CD4-positive, alpha-beta memory T cell (primary cell): ENCODE measurements at places on chromosomes 12 and 14. TPM values are rescaled to one million over a fixed set of nuclear protein-coding genes. Genes with fewer than 3 reads are reported as not detected.

- DNase-seq = no peak
- no peaks in the 10 kb centered on the region for H3K27me3 ChIP-seq
- no peaks in the 10 kb centered on the region for H3K36me3 ChIP-seq
- H3K27ac ChIP-seq = no peak overlapping the region
- H3K4me1 ChIP-seq = no peaks in the 10 kb centered on the region
- no peak overlapping the region for H3K4me3 ChIP-seq
Observed at GRCh38 chr12:78062786-78063185, 232.1 kb downstream of the NAV3 start.

DNA sequence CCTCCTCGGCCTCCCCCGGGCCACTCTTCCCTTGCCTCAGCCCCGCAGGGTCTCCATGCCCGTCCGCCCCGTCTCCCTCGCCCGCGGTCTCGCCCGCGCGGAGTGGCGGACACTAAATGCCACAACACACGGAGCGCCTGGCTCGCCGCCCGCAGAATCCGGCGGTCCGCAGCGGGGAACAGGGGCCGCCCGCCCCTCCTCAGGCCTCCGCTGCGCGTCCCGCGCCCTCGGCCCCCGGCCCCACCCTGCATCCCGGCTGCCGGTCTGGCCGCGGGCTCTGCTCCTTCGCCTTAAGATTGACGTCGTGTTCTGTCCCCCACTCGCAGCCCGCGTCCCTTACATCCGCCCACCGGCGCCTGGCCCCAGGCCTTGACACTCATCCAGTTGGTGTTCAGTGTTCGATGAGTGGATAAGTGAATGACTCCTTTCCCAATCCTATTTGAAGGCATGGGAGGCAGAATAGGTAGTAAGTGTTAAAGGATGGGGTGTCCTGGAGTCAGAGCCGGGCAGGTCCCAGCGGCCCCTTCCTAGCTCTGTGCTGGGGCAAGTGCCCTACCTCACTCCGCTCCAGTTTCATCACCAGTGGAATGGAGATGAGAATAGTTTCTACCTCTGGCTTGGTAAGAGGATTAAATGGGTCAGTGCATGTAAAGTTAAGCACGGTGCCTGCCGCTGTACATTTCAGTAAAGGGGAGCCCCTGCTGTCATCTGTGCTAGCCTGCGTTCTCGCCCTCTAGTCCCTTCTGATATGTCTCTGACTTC lies 622 bp downstream of the TECPR2 start:
- peak overlapping the region; percentile 87 for H3K27ac ChIP-seq
- peak overlapping the region; percentile 64 for H3K4me3 ChIP-seq
- H3K27me3 ChIP-seq = no peaks in the 10 kb centered on the region
- no peak for DNase-seq
- no peaks in the 10 kb centered on the region for H3K36me3 ChIP-seq
- H3K4me1 ChIP-seq = peaks cover 33% of the 10 kb centered on the region

DNA sequence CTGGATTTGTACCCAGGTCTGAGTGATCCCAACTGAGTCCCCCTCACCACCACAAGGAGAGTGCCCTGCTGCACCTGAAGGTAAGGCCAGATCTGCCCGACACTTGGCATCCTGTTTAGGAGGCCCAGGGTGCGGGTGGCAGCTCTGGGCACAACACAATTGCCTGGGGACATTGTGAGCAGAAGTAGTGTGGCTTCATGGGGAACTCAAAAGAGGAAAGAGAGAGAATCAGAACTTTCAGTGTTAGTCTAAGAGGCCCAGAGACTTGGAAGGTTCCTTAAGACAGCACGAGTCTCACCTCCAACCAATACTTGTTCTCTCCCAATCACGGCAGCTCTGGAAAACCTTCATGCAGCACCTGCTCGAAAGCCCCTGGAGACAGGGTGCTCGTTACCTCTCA lies 6.6 kb upstream of the SLC8B1 start:
- H3K27ac ChIP-seq = no peak overlapping the region
- DNase-seq = no peak
- no peaks in the 10 kb centered on the region for H3K27me3 ChIP-seq

Gene CCDC197
- total RNA-seq = not detected

DNA sequence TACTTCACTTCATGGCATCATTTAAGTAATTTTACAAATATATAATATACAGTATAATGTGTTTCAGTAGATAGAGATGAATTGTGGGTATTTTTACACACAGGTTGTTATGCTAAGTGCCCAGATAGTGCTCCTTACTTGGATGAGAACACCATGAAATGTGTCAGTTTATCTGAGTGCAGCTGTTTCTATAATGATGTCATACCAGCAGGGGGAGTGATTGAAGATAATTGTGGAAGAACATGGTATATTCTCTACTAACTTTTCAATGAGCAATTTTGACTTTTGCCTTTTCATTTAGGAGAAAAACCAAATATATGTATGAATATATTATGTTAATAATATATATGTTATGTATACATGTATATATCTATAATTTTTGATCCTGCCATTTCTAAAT lies 221.6 kb downstream of the LRRK2 start:
- H3K27me3 ChIP-seq = no peaks in the 10 kb centered on the region
- H3K27ac ChIP-seq = no peak overlapping the region
- H3K4me3 ChIP-seq = no peak overlapping the region
- no peak for DNase-seq
- no peaks in the 10 kb centered on the region for H3K4me1 ChIP-seq
